ENCODE measurements at places on chromosomes 3 and 15.

DNA sequence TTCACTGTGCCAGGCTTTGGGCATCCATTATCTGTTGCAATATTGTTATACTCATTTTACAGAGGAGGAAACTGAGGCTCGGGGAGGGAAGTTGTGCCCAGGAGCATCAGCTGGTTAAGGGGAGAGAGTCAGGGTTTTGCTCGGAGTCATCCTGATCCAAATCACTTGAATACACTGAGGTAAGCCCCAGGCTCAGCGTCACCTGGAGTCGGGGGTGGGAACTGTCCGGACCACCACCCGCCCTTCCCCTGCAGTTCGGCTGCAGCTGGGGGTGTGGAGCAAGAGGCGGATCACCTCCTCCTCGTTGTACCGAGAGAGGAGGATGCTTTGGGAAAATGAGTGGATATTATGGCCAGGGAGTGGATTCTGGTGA lies 646 bp downstream of the HRH1 start:
- no peak for DNase-seq

DNA sequence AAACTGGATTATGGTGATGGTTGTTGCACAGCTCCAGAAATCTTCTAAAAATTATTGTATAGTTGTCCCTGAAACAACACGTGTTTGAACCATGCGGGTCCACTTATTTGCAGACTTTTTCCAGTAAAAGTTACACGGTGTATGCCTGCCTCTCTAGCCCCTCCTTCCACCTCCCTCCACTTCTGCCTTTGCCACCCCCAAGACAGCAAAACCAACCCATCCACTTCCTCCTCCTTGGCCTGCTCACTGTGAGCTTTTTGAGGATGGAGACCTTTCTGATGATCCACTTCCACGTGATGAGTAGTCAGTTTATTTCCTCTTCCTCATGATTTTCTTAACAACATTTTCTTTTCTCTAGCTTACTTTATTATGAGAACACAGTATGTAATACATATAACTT lies 5.4 kb downstream of the CYFIP1 start:
- DNase-seq = no peak

DNA sequence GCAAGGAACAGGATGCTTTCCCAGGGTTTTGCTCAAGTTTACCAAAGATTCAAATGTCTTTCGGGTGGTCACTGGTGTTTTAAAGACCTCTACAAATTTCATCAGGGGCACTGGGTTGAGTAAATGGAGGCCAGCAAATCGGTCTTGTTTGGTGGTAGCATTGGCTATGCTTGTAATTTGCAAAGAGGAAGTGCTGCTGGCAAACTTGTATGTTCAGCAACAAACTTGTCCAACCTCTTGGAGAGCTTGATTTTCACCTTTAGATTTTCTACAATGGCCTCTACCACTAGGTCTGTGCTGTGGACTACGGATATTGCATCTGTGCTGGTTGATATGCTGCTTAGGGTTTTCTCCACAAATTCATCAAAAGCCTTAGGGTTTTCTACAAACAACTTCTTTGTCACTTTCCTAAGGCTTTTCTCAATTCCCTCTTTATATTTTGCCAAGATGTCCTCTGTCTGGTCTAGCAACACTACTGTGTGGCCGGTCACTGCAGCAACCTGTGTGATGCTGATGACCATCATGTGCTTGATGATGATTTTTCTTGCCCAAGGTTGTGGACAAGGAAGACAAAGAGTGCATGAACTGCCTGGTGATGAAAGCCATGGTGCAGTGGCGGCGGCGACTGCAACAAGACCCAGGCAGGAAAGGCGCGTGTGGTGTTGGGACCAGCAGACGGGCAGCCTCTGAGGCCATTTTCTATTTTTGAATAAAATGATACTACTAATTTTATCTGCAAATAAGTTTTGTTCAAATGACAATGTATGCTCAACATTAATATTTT lies 50.8 kb downstream of the RFX7 start:
- no peak for DNase-seq

GRCh38 chr15:99475754-99476412 lies 89.9 kb upstream of the MEF2A start:
- no peak for DNase-seq

- DNase-seq = no peak
These were observed 78.2 kb upstream of the THBS1 start for GRCh38 chr15:39502611-39503195.

DNA sequence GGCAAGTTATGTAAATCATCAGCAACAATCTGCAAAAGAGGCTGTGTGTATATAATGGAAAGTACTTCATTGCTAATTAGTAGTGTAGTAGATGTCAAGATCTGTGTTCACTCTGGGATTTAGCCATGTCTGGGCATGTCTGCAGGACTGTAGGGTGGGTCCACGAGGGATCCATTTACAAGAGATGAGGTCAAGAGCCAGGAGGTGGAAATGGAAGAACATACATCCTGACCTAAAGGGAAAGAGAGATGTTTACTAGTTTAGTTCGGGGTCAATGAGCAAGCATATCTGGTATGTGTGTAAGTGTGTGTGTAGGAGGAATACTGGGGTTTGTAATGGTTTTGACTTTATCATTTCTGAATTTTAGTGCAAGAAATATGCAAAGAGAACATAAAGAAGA lies 171.5 kb upstream of the NANOGP8 start:
- no peak for DNase-seq

- no peak for DNase-seq
These were observed 460.4 kb upstream of the NAALADL2 start for GRCh38 chr3:174398761-174399160.

DNA sequence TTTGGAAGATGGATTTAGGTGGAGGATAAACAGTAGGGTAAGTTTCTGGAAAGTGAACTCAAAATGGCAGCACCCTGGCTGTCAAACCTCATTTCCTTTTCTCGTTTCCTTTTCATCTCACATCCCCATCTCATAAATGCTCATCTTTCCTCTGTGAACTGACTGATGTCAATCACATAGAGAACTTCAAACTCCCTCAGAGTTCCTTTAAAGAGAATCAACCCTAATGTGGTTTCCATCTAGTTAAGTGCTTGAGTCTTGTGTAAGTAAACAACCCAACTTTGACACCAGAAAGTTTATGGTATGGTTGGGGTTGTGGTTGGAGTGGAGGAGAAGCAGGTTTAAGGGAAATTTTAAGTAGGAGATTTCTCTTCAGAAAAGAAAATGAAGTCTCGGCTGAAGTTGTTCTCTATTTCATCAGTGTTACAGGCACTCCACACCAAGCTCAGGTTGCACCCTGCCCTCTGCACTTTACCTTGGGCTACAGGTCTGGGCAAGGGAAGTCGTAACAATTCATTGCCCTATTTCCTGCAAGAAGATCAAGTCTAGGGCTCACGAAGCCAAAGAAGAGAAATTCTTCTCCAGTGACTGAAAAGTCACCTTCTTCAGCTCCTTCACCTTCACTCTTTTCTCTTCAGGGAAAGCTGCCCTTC lies 34.4 kb upstream of the TNIK start:
- no peak for DNase-seq
